ENCODE measurements at places on chromosomes 3 and 15.

DNA sequence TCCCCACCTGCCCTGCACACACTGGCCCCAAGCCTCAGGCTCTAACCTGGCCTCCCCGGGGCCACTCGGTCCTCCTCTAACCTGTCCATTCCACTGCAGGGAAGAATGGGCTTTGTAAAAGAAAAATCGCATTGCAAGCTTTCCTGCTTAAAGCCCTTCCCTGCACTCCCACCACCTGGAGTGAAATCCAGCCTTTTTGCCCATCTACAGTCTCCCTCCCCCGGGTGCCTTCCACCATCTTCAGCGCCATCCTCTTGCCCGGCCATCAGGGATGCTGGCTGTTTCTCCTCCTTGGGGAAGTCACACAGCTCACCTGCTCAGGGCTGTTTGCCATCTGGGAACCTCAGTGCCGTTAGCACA is 266.9 kb downstream of the OCA2 start:
- no peak for DNase-seq

DNA sequence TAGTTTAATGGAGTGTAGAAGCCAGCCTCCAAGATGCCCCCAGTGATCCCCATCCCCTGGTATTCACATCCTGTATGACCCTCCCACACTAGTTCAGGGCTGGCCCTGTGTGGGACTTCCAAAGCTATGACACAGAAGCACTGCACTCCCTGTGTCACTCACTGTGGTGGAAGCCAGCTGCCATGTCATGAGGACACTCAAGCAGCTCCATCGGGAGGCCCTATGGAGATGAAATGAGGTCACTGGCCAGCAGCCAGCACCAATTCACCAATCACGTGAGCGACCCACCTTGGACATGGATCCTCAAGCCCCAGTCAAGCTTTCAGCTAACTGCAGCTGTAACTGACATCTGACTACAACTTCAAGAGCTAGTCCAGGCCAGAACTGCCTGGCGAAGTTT is 3.9 kb upstream of the ACAN start:
- no peak for DNase-seq

- DNase-seq, result no peak
Measured at GRCh38 chr3:53269888-53270880, 14.4 kb upstream of the TKT start.

- no peak for DNase-seq
Measured at GRCh38 chr15:78229431-78230406, 4.6 kb downstream of the ACSBG1 start.

DNA sequence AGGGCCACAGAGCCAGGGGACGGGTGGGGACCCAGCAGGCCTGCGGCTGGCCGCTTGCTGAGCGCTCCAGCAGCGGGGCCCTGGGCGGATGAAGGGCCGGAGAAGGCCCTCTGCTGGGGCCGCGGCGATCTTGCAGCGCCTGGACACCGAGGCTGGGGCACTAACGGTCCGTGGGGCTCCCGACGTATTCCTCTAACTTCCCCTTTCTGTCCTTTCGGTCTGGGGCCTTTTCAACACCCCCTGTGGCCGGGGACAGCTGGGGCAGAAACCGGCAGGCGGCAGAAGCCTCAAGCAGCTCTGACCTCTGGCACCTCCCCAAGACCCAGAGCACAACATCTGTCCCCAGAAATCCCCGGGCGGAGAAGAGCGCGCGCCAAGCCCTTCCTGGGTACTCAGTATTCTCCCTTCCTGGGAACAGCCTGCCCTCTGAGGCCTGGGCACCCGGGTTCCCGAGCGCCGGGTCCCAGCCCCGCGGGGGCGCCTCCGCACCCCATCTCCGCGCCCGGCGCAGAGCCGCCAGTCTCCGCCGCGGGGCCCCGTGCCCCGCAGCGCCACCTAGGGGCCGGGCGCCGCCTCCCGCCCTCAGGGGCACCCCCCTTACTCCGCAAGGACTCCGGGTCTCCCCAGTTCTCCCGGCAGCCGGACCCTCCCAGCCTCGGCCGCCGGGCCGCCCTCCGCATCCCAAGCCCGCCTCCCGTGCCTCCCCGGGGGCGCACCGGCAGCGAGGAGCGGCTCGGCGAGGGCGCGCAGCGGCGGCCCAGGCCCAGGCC is 582 bp upstream of the SLCO3A1 start:
- DNase-seq, result peak; percentile 81

DNA sequence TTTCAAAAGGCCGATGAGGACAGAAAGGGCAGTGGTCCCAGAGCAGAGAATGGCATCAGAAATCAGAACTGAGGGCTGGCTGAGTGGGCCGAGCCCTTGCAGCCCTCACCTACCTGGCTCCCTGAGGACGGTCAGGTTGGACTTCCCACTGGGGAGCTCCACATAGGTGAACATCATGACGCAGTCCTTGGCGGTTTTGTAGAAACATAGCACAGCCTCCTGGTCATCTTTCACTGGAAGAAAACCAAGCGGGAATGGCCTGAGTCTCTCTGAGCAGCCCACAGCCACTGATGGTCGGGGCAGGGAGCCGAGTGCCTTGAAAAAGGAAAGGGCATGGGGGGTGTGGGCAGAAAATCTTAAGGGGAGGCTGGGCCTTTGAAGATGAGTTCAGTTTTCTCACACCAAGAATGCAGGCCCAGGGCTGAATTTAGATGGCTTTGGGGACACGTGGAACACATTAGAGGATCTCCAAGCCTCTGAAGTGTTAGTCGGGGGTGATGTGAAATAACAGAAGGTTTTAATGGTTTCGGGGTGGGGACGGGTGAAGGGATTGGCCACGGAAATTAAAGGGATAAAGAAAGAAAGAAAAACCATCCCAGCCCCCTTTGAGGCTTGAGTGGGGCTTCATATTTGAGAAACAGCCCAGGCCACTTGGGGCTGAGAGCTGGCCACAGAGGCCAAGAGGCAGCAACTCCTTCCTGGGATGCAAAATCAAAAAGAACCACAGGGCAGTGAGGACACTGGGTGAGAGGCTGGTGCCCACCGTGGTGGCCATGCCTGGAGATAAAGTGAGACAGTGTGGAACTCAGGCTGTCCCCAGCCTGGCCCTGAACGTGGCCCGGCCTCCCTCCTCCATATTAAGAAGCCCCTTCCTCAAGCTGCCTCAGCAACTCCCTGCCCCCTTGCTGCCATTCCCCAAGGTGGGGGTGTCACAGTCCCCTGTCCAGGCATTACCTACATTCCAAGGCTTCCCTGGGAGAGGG is 36.2 kb downstream of the UMPS start:
- no peak for DNase-seq

- no peak for DNase-seq
Measured at GRCh38 chr3:131729643-131730017, 226.9 kb upstream of the MRPL3 start.

- DNase-seq, result no peak
Measured at GRCh38 chr3:177382944-177383343, 185.7 kb upstream of the TBL1XR1 start.
